ENCODE measurements at places on chromosomes 1 and 21. TPM values are rescaled to one million over a fixed set of nuclear protein-coding genes. Genes with fewer than 3 reads are reported as not detected.

DNA sequence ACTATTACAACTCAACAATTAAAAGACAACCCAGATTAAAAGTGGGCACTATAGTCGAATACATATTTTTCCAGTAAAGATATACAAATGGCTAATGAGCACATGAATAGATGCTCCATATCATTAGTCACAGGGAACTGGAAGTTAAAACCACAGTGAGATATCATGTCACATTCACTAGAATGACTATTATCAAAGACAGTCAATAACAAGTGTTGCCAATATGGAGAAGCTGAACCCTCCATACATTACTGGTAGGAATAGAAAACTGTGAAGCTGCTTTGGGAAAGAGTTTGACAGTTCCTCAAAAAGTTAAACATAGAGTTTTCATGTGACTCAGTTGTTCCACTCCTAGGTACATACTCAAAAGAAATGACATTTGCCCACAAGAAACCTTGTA, 30.6 kb upstream of the MRPS6 start:
- H3K27ac ChIP-seq, result no peak overlapping the region
- no peak overlapping the region for H3K4me3 ChIP-seq
- DNase-seq, result no peak
- no peaks in the 10 kb centered on the region for H3K4me1 ChIP-seq

DNA sequence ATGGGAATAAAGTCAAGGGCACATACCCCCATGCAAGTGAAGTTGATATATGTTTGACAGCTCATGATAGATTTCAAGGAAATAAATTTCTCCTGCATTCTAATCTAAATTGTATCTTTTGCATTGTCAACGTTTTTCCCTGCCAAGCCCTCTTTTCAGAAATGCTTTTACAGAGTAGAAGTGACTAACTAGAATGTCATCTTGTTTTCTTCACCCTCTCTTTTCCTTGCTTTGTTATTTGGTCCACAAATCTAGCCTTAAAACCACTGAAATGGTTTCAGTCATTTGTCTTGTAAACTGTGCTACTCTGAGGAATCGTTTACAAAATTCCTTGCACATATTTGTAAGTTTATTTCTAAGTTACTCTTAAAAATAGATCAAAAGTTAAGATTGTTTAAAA, 600.8 kb upstream of the CXADR start:
- H3K36me3 ChIP-seq, result no peaks in the 10 kb centered on the region
- no peaks in the 10 kb centered on the region for H3K4me1 ChIP-seq
- DNase-seq, result no peak
- no peaks in the 10 kb centered on the region for H3K27me3 ChIP-seq
- no peak overlapping the region for H3K4me3 ChIP-seq

ACTRT2 gene
- not detected for polyA plus RNA-seq

PTGS2 gene
- polyA plus RNA-seq, result 0.29 TPM

FMOD gene
- 4.5 TPM for polyA plus RNA-seq
